ENCODE measurements at places on chromosomes 7 and 10.

DNA sequence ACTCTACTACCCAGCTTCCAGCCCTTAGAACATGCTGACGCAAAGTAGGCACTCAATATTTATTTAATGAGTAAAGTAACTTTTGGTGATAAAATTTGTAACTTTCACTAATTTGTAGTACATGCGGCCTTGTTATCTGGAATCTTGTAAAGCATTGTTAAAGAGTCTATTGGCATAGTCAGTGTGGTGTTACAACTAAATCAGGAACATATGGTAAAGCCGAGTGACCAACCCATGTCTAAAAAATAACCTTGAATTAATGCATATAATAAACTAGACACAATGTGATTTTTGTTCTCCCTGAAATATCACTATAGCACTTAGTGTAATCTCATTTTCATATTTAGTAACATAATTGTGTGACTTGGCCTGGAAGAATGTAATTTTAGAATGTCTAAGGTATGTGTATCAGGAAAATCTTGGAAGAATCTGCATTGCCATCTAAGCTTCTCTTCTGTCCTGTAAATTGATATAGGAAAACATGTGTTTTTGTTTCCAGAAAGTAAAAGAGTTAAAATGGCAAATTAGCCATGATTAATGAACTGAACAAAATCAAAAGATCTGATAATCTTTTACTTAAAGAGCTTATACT, 256.7 kb upstream of the GNAI1 start:
- no peak for DNase-seq

DNA sequence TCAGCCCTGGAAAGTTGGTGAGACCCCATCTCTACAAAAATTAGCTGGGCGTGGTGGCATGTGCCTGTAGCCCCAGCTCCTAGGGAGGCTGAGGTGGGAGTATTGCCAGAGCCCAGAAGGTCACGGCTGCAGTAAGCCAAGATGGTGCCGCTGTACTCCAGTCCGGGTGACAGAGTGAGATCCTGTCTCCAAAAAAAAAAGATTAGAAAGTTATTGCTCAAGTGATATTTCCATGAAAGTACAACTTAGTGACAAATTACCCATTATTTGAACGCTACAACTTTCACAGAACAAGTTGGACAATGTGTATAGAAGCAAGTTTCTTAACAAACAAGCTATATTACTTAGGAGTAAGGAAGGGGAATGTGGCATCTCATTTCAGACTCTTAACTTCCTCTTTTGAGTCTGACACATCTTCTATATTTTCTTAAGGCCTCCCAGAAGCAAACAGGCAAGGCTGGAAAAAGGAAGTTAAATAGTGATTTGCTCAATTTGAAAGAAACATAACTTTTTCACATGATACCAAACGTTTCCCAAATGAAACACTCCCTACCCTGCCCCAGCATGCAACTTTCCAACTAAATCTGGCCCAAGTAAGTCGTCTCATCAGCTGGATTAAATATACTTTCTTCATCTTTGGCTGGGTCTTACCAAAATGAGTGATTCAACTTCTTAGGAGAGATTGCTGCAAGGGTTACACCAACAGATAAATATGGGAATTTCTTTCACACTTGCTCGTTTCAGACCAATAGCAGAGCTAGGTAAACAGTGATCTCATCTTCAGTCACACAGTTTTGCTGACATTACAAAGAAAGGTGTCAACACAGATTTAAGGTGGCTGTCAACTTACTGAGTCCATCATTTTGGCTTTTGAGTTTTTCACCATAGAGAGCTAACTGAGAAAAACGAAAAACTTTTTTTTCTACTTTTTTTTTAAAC, 66.3 kb upstream of the KLF6 start:
- DNase-seq: peak; percentile 65

DNA sequence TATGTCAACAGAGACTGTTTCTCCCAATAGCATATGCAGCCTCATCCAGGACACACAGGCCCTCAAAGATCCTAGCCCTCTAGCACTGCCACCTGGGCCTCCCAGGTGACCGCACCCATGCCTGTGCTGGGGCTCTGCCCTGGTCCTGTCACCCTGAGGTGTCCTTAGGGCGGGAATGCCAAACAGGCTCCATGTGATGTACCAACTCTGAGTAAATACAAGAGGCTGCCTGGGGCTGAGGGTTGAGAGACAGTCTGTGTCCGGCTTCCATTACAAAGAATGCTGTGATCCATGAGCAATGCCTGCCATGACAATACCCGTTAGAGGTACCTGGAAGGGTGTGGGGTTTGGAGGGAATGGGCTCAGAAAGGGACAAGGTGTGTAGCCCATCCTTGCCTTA, 83.0 kb upstream of the KAT6B start:
- DNase-seq: no peak

- no peak for DNase-seq
Measured at GRCh38 chr7:82036146-82036886, 266.5 kb upstream of the HGF start.

DNA sequence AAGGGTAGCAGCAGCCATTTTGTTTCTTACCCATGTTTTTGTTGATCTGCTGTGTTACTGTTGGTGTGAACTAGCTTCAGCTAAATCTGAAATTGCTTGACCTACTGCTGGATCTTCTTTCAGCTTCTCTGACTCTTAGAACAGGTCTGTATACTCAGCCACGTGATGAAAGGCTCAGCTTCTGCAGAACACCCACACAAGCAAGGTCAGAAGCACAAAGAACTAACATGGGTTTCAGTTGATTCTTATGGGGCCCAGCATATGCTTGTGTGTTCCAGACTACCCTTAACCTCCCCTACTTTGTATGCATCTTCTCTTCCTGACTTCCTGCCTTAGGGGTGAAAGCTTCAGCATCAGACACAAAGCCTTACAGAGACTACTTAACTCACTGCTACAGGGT, 186.8 kb downstream of the HGF start:
- no peak for DNase-seq

DNA sequence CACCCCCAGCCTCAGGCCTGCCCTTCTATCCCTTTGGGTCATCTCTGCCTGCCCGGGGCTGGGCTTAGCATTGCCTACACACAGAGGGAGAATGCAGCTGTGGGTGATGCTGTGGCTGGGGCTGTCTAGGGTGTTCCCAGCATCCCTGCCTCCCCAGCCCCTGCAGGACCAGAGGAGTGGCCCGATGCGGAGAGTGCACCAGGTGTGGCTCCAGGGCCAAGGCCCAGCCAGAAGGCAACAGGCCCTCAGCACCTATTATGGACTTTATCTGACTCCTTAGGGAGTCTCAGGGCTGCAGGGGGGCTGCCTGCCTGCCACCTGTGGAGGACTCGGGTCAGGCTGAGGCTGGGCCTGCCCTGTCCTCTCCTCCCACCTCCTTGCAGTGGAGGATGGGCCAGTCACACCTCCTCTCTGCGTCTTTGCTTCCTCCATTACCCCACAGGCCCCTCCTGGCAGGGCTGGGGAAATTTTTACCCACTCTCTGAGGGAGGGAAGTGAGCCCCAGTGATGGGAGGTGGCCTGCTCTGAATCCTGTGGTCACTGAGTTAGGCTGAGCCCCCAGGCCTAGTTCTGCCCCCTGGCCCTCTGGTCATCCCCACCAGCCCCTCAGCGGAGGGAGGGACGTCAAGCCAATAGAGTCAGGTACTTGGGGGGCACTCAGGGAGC, 92.9 kb upstream of the PCBD1 start:
- no peak for DNase-seq

DNA sequence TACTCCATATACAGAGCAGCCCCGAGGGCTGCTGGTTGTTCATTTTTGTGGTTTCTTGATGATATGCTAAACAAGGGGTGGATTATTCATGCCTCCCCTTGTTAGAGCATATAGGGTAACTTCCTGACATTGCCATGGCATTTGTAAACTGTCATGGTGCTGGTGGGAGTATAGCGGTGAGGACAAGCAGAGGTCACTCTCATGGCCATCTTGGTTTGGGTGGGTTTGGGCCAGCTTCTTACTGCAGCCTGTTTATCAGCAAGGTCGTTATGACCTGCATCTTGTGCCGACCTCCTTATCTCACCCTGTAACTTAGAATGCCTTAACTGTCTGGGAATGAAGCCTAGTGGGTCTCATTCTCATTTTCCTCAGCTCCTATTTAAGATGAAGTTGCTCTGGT, 31.3 kb downstream of the GNAT3 start:
- DNase-seq: no peak

DNA sequence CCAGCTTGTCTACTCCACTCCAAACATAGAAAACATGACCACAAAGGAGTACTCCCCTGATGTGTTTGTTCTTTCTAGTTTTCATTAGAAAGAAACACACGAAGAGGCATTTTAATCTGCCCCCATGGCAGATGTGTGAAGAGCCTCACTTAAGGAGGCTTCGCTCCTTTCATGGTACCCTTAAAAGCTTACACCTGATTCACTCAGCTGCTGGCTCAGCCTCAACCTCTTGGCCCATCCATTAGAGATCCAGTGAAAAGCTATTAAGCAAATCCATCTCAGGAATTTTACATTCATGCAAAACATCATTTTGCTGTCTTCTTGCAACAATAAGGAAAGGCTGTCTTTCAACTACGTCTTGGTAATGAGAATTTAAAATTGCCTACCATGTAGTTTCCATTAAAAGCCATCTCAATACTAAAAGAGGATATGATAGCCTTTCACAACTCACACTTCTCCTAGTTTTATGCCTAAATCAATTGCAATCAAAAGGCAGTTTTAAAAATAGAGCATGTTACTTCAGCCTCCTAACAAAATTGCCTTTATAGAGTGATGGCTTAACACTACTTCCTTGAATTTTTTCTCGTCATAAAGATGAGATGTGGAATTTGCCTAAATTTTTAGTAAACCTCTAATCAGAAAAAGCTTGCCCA, 22.7 kb downstream of the MACC1 start:
- DNase-seq: no peak

GRCh38 chr10:3464760-3465405, 292.3 kb upstream of the PITRM1 start:
- no peak for DNase-seq

- no peak for DNase-seq
Measured at GRCh38 chr10:113335592-113335991, 217.3 kb upstream of the HABP2 start.

DNA sequence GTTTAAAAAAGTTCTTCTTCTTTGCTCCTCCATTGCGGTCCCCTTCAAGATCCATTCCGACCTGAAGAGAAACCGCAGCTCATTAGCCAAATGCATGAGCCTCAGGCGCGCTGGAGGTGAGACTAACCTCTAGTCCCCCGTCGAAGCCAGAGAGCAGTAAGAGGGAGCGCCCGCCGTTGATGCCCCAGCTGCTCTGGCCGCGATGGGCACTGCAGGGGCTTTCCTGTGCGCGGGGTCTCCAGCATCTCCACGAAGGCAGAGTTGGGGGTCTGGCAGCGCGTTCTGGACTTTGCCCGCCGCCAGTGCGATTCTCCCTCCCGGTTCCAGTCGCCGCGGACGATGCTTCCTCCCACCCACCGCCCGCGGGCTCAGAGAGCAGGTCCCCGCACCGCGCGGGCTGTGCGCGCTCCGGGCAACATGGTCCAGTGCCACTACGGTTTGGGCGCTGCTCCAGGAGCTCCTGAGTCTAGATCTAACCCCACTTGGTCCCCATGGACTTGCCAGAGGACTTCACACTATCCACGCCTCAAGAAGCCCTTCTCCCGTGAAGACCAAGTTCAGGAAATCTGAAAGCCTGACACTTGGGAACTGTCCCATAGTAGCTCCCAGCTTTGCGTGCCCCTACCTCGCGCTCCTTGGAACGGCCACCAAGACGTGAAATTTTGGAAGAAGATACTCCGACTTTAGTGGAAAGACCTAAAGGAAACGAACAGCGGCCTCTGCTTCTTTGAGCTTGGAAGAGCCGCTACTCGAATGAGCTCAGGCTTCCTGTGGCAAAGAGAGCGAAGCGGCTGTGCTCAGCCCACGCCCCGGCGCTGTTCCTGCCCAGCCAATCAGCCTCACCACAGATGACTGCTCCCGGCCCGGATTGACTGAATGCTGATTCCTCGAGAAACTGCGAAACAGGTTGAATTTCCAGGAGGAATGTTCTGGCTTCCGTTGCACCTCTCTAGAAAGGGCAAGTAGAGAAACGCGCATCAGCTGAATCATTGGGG, at the start of gene ABCB1:
ABCB1 (minus strand) TSS at position 755 of the 995 bp plus-strand sequence; CDS start at position 55, 700 bp downstream.
- peak; percentile 36 for DNase-seq

DNA sequence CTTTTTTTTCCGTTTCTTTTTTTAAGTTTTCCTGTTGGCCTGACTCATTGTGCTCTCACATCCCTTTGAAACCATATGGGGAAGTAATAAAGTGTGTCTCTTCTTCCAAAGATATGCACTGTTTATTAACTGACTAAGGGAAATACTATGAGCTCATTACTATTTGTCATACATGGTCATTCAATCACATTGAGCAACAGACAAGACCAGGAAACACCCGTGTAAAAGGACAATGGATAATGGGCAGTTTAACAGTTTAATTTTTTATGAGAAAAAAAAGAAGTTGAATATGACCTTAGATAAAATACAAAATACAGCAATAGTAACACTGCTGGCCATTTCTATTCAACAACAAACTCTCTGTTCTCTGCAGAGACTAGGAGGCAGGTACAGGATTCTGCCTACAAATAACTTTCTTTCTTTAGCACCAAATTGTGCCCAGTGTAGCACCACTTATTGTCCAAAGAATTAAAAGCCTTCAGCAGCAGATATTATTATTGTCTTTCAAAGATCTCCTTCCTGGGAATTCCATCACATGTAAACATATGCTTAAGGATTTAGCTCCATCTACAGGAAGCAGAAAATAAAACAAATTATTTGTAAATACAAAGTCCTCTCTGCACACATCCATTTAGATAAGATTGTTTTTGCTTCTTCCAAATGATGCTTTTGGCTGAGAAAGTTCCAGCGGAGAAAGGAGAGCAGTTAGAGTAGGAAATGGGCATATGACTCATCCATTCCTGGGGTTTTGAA, 55.0 kb upstream of the AKR1E2 start:
- peak; percentile 41 for DNase-seq

- no peak for DNase-seq
Measured at GRCh38 chr10:49171326-49172060, 16.7 kb downstream of the TMEM273 start.

DNA sequence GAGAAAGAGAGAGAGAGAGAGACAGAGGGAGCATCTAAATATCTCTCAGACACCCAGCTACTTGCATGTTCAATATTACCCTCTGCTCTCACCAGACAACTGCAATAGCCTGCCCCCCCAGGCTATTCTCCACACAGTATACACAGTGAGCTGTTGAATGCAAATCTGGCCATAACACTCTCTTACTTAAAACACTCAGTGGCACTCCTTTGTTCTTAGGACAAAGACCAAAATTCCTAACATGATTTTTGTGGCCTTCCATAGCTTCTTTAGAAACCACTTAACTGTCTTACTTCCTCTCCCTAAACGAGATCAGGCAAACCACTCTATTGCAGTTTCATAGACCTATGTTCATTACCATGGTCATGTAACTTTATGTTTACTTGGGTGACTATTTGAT, 903.6 kb upstream of the AUTS2 start:
- no peak for DNase-seq

DNA sequence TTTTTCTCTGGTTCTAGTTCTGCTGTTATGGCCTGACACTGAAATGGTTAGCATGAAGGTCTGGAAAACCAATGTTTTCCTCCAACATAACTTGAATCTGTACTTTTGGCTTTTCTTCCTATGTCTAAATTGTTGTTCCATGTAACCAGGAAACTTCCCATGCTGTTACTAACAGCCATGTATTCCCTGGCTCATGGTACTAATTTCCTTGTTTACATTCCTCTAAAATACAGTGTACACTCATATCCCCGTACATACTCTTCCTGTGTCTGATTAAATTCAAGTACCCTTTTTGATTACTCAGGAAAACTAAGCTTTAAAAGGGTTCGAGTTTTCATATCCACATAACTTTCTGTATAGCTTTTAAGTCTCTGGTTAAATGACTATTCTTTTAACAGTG, 12.3 kb upstream of the ACSM6 start:
- no peak for DNase-seq

- no peak for DNase-seq
Measured at GRCh38 chr10:77281719-77282118, 355.9 kb downstream of the KCNMA1 start.

- DNase-seq: no peak
Measured at GRCh38 chr7:142873281-142873784, 12.2 kb downstream of the TRPV6 start.

Measured in NCI-H460 (cell line).